H1 (cell line): ENCODE measurements at places on chromosomes 3 and 15.

DNA sequence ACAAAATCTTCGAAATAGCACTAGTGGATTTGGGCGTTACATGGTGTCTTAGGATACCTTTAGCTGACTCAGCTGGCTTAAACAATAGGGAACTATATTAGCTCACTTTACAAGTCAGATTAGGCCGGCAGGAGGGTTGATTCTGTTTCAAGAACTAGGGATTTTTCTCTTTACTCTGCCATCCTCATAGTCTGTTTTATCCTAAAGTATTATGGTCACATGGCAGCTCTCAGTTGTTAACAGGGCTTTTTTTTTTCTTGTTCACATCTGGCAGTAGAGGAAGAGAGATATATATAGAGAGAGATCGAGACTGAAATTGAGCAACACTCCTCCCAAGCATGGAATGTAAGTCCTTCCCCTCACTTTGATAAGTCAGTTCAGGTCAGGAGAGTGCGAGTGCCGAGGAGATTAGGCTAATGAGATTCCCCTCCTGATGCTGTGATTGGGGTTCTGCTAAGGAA, 32.9 kb downstream of the CHP1 start:
- DNase-seq = no peak

- DNase-seq = no peak
Observed at GRCh38 chr3:87358066-87358465, 81.7 kb upstream of the POU1F1 start.

- DNase-seq = no peak
Observed at GRCh38 chr15:90869601-90870353, 1.4 kb downstream of the FURIN start.

DNA sequence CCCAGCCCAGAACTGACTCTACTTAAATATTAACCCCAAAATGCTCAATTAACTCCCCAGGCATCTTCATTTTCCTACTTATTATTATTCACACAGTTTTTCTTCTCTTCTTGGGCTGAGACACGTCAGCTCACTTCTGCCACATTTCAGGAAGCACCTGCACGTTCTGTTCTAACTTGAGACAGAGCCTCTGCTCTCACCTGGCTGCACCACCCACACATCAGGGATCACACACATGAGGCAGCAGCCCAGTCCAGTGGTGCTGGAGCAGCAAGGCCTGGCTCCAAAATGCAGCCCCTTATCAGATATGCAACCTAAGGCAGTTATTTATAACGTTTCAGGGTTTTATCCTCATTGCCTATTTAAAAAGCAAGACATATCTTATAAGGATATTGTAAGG, 127.5 kb downstream of the OSBPL10 start:
- no peak for DNase-seq

- DNase-seq = peak; percentile 13
Observed at GRCh38 chr15:87032295-87032694, 952.6 kb downstream of the AGBL1 start.

DNA sequence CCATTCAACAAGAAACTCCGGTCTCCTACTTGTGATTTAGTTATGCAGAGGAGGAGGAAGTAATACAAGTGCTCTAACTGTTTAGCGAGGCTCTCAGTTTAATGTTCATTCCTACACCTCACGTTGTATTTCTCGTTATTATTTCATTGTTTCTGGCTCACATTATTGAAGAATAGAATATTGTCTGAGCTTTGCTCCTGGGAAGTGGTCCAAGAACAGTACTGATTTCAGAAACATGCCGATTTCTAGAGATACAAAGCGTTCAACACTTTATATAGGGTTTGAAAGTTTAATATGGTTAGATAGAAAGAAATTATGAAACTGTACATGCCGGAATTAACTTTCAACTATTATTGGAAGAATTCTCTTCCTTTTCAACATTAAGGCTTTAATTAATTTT, 1145.5 kb downstream of the TBL1XR1 start:
- DNase-seq = no peak

GRCh38 chr3:31707286-31707685, 174.6 kb downstream of the STT3B start:
- no peak for DNase-seq

- DNase-seq = no peak
Observed at GRCh38 chr3:154952553-154952952, 127.6 kb upstream of the MME start.

- DNase-seq = no peak
Observed at GRCh38 chr15:80950291-80951078, 39.1 kb downstream of the MESD start.

DNA sequence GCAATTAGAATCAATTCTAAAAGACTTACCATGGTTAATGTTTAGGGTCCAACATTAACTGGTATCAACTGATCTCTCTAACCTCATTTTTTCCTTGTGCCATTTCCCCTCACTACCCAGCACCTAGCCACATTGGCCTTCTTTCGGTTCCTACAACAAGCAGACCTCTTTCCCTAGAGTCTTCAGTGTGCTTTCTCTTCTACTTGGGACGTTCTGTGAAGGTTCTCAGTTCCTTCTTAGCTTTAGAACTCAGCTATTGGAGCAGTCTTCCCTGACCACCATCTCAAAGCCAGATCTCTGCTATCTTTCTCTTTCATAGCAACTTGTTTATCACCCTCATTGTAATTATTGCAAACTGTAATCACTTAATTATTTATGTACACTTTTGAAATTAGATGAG, 31.5 kb upstream of the MINDY4B start:
- no peak for DNase-seq

GRCh38 chr3:189573004-189573403, 58.2 kb upstream of the TP63 start:
- DNase-seq = no peak

DNA sequence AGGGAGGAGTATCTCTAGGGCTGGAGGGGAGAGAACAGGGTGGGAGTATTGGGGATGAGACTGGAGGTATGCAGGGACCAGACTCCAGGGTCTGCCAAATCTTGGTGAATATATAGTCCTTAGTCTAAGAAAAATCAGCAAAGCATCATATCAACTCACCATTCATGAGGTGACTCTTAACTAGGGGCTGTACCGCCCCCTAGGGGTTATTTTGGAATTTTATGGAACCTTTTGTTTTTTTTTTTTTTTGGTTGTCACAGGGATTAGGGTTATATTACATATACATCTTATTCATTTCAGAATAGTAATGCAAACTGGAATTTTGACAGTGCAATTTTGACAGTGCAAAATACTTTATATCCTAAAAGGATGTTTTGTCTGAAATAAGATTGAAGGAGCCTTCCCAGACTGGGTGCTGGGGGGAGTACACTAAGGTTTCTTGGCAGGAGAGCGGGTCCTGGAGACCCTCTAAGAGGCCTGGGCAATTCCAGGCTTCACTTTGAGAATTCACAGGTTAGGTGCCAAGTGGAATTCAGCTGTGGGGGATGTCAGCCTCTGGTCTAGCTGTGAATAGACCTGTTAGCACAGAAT, 7.5 kb downstream of the CMTM7 start:
- DNase-seq = no peak

DNA sequence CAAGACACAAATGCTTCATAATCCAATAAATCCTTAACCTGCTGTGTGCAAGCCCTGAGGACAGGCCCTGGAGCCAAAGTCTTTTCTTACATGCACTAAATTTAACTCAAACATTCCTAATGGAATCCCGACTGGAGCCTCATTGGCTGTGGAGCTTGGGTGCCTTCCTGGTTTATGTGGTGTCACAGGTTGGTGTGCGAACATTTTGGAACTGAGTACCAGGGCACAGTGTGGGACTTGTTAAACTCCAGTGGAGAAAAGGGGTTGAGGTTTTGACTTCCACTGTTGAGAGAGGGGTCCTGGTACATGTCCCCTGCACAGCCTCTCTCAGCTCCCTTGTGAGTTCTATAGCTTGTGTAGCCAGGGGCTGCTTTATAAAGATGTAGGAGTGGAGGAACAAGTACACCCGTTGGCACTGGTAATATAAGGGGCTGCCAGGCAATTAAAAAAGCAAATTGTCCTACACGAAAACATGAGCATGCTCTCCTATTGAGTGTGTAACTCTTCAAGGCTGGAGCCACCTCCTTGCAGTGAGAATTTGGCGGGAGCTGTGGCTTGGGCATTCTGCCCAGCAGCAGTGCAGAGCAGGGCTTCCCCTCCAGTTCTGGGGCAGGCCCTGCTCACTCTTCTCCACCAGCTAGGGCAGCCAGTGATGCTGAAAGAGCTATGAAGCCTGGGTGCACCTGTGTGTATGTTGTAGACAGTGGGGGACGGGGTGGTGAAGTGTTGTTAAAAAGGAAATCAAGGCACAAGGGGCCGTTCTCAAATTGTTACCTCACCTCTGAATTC, 218.1 kb downstream of the CLSTN2 start:
- DNase-seq = no peak

GRCh38 chr3:73781541-73781940, 156.8 kb upstream of the PDZRN3 start:
- DNase-seq = no peak

- no peak for DNase-seq
Observed at GRCh38 chr3:161273589-161274218, 52.6 kb downstream of the NMD3 start.

- no peak for DNase-seq
Observed at GRCh38 chr3:97823046-97824004, 1.5 kb downstream of the CRYBG3 start.

- no peak for DNase-seq
Observed at GRCh38 chr3:3065876-3066275, 44.3 kb downstream of the IL5RA start.

DNA sequence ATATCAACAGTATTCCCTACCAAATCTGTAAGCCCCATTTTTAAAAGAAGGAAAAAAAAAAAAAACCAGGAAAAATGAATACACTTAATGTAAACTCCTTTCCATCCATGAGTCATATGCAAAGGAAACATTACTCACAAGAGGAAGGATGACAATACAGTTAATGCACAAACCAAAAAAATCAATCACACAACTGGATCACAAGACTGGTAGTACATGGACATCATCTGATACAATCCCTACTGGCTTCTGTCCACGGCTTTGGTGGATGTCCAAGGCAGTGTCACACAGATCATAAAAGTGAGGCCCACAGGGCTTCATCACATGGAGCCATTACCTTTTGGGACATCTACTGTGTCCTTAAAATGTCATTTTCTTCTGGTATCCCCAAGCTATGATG, 44.0 kb downstream of the SUCLG2 start:
- DNase-seq = no peak

DNA sequence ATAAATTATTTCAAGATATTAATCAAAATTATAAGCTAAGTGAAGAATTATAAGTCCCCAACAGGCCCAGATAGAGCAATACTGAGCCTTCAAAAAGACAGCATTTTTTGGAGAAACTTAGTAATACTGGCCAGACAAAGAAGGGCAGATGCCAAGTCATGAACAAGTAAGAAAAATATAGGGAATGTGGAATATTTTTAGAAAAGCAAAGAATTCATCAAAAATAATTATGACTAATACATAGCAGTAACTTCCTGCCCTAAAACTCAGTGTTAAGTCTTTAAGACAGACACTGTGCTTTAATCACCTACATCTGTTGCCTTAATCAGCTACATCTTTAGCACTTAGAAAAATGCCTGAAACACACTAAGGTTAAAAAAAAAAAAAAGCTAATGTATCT, 31.2 kb downstream of the DPH6 start:
- no peak for DNase-seq

DNA sequence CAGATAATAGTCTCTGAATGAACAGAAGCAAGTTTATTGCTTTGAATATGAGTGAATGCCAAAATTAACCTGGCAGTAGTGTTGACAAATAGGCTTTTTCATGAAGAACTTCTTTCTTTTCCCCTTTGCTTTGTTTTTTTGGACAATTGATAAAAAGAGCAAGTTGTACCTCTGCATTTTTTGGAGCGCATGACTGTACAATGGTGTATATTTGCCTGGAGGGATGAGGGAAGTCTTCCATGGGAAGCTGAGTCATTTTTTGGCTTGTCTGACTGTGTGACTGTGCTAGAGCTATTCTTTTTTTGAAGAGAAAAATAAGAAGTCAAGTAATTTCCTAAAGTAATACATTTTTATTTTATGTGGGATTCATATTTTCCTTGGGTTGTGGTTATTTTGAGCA, 186.9 kb downstream of the KLHL25 start:
- DNase-seq = no peak

DNA sequence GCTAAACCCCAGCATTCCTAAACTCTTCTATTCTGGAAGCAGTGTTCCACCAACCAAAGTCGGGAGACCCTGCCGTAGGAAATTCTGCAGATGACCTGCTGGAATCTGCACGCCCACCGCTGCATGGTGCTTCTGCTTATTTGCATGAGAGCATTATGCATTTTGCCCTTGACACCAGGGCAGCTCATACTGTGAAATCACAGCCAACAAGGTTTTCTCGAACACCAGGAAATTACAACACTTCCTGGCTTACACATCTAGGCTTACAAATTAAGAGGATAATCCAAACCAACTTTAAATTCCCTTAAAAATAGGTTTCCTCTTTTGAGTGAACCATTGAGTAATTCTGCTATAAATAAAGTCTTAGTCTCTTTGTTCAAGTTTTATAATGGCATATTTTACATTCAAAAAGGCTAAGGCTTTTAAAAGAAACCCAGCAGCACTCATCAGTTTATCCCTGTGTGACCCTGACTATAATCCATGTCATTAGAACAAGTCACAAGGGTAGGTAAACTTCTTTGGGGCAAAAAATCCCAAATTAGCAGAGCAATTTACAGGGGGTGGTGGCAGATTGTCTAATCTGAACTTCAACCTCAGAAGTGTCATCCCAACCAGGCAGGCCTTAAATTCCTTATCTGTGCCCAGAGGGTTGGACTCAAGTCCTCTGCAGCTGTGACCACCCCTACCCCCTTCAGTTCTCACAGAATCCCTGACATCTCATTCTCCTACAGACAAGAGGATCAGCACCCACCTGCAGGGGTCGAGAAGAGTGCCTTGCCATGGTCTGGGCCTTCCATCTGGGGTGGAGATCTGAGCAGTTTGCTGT, 33.5 kb upstream of the RBP1 start:
- no peak for DNase-seq

DNA sequence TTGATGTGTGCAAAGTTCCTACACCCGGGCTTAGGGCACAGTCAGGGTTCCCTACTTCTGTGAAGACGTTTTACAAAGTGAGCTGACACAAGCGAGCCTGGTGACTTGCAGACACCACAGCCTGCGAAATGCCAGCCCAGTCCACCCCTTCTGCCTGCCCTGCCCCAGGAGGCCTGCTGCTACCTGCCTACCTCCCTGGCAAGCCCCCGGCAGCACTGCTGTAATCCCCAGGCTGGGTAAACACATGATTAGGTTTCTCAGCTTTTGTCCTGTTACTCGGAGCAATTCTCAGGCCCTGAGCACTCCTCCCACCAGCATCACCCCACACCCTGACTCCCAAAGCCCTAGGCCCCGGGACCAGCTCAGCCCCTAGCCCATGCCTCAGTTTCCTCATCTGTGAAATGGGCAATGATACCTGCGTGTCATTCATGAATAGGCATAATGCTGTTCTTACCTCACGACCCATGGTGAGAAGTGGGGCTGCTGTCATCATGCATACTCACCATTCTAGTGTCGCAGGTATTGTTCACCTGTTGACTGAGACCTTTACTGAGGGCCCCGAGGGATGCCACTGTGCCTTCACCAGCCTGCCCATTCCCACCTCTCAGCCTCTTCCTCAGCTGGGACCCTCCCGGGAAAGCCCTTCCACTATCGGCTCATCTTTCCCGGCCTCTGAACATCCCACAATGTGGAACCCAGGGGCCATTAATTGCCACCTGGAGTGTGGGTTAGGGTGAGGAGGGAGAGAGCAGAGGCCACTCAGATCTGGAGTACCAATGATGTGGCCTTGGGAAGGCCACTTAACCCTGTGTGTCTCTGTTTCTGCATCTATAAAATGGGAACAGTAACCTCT, 31.5 kb upstream of the SLC6A6 start:
- no peak for DNase-seq

- no peak for DNase-seq
Observed at GRCh38 chr15:82751308-82751707, 41.6 kb upstream of the AP3B2 start.

- no peak for DNase-seq
Observed at GRCh38 chr3:129345971-129346370, 67.3 kb downstream of the HMCES start.

- no peak for DNase-seq
Observed at GRCh38 chr15:23671481-23671880, 15.6 kb downstream of the NDN start.
